ENCODE measurements at places on chromosomes 5 and 9.
A peak's percentile ranks its signal among the peaks of the same experiment; 100 is the strongest.

GRCh38 chr5:135335031-135335828 is 63.8 kb downstream of the MACROH2A1 start:
- no peak for DNase-seq

GRCh38 chr9:12631866-12632265 is 61.3 kb upstream of the TYRP1 start:
- DNase-seq = no peak

- DNase-seq = peak; percentile 84
Observed at GRCh38 chr9:91131433-91131839, 230.3 kb downstream of the AUH start.

DNA sequence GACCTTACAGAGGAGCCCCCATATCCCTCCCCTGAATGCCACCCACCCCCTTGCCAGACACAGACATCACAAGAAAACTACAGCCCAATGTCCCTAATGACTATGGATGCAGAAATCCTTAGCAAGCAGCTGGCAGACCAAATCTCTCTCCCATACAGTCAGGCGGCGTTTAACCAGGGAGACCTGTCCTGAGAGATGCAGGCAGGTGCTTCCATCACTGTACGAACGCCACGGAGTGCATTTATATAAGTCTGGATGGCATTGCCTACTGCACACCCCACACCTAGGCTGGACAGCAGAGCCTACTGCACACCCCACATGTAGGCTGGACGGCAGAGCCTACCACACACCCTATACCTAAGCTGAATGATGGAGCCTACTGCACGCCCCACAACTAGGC is 34.4 kb upstream of the SARDH start:
- DNase-seq = no peak

- no peak for DNase-seq
Observed at GRCh38 chr5:115463983-115464382, 80.6 kb downstream of the FEM1C start.

DNA sequence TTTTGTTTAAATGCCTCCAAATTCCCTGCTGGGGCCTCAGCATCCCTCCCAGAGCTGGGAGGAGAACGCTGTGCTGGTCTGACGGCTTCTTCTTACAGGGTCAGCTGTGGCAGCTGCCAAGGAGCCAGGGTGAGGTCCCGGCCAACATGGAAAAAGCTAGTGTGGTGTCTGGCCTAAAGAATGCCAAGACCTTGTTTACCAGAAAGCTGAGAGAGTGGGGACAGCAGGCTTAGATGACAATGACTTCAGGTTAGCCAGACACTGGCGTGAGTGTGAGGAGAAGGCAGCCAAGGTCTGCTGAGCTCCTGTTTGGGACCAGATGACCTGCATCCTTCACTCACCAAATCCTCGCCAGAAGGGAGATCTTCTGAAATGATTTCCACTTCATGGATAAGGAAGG is 112.5 kb downstream of the CRB2 start:
- no peak for DNase-seq

GRCh38 chr9:105007143-105007542 is 79.2 kb upstream of the ABCA1 start:
- DNase-seq = peak; percentile 97

- DNase-seq = no peak
Observed at GRCh38 chr5:756865-757345, 27.6 kb downstream of the ZDHHC11B start.

DNA sequence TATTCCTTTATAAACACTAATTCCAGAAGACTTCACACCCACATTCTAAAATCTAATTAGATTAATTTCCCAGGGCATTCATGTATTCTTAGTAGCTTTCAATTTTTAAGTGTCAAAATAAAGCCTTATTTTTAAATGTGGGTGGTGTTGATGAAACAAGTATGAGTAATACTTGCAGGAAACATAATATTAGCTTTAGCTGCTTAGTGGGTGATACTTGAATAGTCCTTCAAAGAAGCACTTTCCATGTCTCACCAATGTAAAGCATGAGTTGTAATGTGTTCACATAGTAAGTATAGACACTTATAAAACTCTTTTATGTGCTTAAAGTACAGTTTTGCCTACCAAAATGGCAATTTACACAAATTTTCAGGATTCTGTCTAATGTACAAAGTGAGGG is 6.9 kb downstream of the FNBP1 start:
- DNase-seq = no peak

DNA sequence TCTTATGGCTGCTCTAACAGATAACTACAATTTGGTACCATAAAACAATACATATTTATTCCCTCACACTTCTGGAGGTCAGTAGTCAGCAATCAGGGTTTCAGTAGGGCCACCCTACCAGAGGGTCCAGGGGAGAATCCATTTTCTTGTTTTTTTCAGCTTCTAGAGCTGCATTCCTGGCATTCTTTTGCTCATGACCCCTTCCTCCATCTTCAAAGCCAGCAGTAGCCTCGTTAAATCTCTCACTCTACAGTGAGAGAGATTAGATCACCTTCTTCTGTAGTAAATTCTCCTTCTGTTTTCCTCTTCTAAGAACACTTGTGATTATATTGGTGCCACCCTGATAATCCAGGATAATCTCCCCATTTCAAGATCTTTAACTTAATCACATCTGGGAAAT is 187.4 kb downstream of the RFK start:
- no peak for DNase-seq

DNA sequence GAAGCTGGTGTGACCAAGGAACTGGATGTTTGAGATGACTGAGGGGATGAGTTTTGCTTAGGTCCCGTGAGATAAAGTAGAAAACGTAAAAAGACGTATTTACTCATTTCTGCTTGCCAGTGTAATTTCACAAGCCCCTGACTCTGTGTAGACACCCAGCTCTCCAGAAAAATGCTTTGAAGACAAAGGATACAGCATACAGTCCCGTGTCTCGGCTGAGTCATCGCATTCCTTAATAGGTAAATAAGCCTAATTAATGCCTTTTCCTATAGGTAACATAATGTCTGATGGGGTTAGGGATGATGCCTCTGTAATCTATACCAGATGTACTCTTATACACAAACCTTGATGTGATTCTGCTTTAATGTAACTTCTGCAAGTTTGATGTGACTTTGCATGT is 20.2 kb downstream of the S100Z start:
- DNase-seq = no peak

GRCh38 chr5:5181650-5182324 is 41.7 kb downstream of the ADAMTS16 start:
- DNase-seq = no peak

- no peak for DNase-seq
Observed at GRCh38 chr9:91755761-91756509, 194.1 kb downstream of the ROR2 start.

GRCh38 chr9:137558127-137558526 is 6.4 kb downstream of the MRPL41 start:
- DNase-seq = no peak

GRCh38 chr9:6870149-6870548 is 112.4 kb downstream of the KDM4C start:
- no peak for DNase-seq

- DNase-seq = no peak
Observed at GRCh38 chr9:89531766-89532165, 33.9 kb upstream of the SEMA4D start.

DNA sequence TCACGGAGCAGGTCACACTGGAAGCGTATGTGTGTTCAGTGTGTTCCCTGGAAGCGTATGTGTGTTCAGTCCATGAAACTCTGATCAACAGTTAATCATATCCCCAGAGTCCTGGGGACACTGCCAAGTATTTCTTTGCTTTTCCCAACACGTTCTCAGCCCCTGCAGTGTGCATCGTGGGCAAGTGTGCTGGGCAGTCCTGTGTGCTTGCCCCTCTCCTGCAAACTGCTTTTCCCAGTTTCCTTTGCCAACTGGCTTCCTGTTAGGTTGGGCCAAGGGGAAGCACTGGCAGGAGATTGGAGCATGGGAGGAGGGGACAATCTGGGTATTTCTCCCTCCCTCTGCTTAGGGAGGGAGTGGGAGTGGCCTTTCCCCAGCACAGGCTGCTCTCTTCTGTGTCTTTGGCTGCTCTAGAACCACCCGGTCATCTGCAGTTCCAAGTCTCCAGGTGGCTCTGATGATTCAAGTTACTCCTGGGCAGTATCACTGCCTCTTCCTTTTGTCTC is 36.8 kb upstream of the NEK6 start:
- no peak for DNase-seq

DNA sequence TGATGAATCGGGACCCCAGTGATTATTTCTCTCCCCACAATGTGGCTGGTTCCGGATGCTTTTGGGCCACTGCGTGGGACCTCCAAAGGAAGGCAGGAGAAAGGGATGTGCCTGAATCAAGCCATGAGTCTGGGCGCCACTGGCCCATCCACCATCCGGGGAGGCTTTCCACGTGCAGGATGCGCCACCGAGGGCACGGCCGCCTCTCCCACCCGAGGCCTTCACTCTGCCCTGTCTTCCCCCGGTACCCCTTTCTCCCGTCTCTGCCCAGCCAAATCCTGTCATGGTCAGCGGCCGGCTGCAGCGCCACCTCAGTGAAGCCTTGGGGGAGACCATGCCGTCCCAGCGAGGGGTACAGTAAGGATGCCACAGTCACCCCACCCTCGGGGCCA is 43.9 kb upstream of the GRHPR start:
- no peak for DNase-seq

DNA sequence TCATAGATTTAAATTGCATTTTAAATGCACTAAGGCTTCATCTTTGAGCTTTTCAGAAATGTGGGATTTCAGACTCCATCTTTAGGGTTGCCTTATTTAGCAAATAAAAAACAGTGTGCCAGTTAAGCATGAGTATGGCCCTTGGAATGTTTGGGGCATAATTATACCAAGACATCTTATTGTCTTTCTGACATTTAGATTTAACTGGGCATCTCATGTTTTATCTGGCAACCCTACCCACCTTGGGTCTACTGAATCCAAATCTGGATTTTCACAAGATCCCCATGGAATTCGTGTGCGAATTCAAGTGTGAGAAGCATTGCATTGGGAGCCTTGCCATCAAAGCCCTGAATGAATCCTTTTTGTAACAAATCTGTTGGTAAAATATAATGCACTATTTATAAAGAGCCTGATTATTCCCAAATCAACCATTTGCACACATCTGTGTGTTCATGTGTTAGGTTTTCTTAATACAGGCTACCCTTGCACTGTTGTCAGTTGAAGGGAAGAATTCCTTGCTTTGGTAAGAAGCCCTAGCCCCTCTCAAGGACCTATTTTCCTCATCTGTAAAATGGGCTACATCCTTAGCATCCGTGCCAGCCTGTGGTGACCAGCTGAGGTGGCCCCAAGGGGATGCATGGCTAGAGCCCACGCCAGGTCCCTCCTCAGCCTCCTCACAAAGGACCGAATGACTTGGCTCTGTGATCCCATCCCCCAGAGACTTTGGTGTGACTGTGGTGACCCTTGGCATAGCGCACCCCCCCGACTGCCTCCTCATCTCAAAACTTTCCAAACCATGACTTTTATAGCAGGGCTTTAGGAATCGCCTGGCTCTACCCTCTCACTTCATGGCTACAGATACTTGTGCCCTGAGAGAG is 8.1 kb downstream of the GSN start:
- DNase-seq = no peak

- DNase-seq = no peak
Observed at GRCh38 chr5:167348980-167349379, 942.5 kb upstream of the WWC1 start.

- DNase-seq = no peak
Observed at GRCh38 chr5:63351164-63351563, 611.1 kb downstream of the HTR1A start.

- DNase-seq = no peak
Observed at GRCh38 chr9:117720555-117720954, 16.4 kb downstream of the TLR4 start.

DNA sequence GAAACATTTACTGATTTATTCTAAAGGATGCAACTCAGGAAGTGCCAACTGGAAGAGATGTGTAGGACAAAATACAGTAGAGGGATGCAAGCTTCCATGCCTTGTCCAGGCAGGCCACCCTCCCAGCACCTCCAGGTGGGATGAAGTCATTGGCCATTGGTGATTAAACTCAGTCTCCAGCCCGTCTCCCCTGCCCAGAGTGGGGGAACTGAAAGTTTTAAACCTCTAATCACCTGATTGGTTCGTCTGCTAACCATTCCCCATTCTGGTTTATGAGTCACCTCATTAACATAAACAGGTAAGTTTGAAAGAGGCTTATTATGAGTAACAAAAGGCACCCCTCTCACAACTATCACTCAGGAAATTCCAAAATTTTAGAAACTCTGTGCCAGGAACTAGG is 8.1 kb downstream of the TNFAIP8 start:
- no peak for DNase-seq

GRCh38 chr5:141617128-141617527 is 1.7 kb downstream of the DIAPH1 start:
- DNase-seq = no peak

GRCh38 chr9:109319626-109320241 is 1.1 kb downstream of the EPB41L4B start:
- no peak for DNase-seq

DNA sequence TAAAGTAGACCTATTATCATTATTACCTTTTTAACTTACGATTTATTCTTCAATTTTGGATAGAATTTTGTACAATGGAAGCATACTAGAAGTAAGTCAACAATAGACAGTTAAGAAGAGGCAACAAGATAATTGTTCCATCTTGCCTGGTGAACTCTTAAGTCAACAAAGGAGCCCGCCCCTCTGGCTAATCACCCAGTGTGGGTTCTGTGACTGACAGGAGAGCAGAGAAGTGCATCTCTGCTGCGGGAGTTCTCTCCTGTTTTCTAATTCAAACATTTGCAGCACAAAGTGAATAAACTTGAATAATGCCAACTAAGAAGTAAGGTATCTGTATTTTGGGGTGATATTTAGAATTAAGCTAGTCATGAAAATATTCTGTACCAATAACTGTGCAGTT is 6.7 kb upstream of the ISL1 start:
- no peak for DNase-seq

DNA sequence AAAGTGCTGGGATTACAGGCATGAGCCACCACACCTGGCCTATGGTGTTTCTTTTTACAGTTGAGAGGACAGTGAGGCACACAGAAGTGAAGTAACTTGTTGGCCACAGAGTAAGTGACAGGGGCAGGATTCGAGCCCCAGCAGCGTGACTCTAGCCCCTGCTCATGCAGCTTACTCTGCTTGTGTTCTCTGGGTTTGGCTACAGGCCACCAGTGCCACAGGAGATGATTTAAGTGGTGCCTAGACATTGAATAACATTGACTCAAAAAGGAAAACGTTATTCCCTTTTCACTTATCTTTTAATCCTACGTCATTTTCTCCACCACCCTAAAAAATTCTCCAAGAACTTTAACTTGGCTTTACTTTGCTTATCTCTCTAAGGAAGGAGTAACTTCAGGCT is 61.4 kb downstream of the SNX24 start:
- DNase-seq = no peak

Measured in MV-4-11 (cell line).